ENCODE measurements at places on chromosomes 2 and 18.
A peak's percentile ranks its signal among the peaks of the same experiment; 100 is the strongest.

- no peak for DNase-seq
These were observed 78.1 kb upstream of the YWHAQ start for GRCh38 chr2:9708683-9709538.

- DNase-seq, result no peak
These were observed 339.8 kb upstream of the TCF4 start for GRCh38 chr18:55927831-55928230.

GRCh38 chr2:226031647-226032501, 632.4 kb downstream of the NYAP2 start:
- no peak for DNase-seq

DNA sequence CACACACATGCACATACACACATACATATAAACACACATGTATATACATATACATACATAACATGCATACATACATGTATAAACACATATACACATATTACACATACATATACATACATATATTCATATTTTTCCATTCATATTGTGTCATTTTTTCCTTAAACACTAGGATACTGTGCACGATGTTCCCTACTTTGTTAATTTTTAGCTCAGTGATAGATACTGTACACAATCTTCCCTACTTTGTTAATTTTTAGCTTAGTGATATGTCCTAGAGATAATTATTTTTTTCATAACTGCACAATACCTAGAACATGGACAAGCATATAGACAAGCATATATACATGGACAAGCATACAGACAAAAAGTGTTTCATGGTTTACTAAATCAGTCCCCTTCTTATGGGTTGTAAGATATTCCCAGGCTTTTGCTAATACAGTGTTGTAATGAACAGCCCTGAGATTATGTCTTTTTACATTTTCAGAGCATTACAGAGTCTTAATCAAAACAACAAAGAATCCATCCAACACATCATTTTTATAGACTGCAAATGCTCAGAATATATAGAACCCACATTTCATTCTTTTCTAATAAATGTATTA, 75.6 kb downstream of the PID1 start:
- DNase-seq, result no peak

- no peak for DNase-seq
These were observed 132.2 kb downstream of the FMNL2 start for GRCh38 chr2:152466980-152467676.

GRCh38 chr2:137976274-137976673, 12.0 kb downstream of the HNMT start:
- DNase-seq, result no peak

GRCh38 chr18:79798346-79798998, 734 bp downstream of the KCNG2 start:
- DNase-seq, result no peak

DNA sequence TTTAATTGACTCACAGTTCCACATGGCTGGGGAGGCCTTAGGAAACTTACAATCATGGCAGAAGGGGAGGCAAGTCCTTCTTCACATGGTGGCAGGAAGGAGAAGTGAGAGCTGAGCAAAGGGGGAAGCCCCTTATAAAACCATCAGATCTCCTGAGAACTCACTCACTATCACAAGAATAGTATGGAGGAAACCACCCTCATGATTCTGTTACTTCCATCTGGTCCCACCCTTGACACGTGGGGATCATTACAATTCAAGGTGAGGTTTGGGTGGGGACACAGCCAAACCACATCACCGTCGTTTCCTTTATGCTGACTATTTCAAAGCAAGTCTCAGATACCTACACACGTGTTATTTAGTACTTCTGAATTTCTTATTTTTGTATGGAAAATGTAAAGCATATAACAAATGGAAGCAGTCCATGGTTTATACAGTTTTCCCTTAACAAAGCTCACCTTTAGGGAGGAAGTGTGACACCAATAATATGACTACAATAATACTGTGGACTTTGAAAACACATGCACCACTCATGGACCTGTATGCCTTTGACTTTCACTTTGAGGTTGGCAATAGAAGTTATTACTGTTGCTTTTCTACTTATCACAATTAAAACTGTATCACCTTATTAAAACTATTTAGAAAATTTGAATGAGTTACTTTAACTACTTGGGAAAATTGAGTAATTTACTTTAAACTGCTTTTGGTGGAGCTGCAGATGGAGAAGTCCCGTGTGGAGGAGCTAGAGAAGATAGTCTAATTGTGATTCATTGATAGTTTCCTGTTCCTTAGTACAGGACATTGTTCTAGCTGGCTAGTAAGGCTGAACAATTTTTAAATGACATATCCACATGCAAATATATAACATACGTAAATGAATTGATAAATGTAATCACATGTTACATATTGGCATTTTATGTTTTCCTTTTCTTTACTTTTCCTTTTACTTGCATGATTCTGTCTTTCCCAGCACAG, 37.3 kb downstream of the MTCL1 start:
- DNase-seq, result peak; percentile 13

DNA sequence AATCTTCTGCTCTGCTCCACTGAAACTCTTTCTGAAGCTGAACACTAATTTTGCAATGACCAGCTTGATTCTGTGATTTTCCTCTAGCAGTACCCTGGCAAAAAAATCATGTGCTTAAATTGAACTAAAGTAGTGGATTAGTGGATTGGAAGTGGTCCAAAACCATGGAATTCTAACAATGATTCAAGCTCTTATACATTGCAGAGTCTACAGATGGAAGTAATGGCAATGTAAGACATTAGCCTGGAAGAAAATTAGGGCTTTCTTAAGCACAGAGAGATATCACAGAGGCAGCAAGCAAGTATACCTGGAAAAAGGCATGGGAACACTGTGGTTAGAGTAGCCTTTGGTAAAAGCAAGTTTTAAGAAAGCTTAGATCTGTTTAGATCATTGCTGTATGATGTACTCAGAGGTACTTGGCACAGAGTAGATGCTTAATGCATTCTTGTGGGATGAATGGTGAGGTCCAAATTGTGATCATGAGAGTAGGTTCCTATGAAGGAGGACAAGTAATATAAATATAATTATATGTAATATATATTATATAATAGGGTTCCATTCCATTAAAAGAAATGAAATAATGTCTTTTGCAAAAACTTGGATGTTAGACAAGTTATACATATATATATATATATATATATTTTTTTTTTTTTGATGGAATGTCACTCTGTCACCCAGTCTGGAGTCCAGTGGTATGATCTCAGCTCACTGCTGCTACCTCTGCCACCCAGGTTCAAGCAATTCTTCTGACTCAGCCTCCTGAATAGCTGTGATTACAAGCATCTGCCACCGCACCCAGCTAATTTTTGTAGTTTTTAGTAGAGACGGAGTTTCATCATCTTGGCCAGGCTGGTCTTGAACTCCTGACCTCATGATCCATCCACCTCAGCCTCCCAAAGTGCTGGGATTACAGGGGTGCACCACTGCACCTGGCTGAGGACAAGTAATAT, 172.2 kb upstream of the SCN7A start:
- DNase-seq, result no peak

DNA sequence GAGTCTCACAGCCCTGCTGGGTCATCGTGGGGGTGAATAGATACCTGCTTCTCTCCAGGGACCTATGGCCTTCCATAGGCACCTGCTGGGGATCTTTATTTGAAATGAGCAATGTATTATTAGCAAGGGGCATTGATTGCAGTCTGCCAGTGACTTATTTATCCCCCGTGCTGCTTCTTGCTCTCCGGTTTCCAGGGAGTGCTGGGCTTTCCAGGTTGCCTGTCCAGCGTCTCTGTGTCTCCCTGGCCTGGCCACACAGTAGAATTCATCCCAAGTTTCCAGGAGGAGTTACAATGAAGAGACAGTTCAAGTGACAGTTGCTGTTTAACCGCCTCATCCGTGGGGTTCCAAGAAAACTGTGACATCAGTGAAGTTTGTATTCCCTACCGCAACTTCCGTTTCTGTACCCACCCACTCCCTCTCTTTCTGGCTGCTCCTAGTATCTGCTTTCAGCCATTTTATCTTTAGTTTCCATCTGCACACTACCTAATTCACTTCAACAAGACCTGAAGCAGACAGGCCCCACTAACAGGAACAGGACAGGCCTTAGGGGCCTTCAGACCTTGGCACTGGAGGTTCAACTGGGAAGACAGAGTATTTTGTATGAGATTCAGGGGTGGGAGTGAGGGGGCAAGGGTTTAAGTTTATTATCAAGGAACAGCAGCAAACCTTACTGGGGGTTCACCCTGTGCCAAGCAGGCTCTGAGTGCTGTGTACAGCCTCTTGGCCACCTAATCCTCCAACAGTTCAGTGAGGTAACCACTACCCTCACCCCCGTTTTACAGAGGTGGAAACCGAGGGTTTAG, 134.8 kb downstream of the PRKCE start:
- no peak for DNase-seq

DNA sequence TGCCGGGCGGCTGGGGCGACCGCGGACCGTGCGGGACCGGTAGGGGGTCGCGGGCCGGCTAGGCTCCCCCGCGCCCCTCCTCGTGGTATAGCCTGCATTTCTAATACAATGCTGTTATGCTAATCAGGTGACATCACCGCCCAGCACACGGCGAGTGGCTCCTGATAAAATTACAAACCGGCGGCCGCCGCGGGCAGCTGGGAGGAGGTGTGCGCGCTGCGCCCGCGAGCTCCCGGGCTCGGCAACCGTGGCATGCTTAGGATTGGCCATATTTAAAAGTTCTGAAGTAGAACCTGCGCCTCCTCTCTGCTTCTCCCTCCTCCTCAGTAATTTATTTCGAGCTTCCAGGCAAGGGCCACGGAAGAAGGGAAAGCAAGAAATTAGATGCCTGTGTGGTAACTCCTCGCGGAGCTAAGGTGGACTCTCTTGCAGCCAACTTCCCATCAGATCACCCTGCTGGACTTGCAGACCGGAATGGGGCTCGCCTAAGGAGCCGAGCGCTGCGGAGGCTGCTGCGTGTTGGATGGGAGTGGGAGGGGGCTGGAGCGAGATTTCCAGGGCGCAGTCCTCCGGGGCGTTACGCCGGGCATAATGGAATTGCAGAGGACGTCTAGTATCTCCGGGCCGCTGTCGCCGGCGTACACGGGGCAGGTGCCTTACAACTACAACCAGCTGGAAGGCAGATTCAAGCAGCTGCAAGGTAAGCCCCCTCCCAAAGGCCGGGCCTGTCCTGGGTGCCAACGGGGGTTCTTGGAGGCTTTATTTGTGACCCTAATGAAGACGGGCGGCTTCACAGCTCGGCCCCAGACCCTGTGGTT, 102.3 kb downstream of the SPTBN1 start:
- peak; percentile 60 for DNase-seq

DNA sequence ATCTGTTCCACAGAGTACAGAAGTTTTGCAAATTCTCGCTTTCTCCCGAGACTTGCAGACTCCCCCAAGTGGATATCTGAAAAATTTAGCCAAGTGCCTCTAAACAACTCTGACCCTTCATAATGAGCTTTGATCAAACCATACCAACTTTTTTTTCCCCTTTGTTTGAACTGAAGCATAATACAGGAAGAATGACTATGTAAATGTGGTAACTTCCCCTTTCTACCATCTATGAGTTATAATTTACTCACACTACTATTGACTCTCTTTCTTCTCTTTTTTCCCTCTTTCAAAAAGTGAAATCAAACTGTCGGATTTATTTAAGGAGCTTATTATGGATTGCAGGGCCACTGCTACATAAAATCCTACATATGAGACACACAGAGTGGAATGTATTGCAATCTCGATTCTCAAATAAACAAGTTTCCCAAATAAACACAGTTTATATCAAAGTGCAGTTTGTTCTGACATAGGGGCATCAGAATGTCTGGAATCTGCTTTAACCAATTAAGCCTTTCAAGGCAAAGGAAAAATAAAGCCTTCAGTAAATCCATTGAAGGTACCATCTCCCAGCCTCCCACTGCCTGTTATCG, 1.4 kb upstream of the ZNF804A start:
- no peak for DNase-seq

DNA sequence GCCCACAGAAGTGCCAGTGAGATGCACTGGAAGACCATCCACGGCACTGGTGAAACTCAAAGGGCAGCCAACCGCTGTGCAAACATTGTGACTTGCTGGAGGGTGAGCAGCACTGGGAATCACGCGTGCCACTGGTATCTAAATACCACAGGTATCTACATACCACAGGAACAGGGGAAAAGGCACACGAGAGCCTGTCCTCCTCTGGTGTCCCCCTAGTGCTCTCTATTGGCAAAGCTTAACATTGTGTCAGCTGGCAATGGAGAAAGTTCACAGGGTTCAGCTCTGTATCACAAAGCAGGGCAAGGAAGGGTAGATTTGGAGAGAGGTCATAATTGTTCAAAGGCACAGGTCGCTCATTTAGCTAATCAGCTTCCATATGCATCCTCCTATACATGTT, 12.6 kb upstream of the SEC11C start:
- no peak for DNase-seq

GRCh38 chr2:114405247-114406116, 37.0 kb upstream of the DPP10 start:
- no peak for DNase-seq

- no peak for DNase-seq
These were observed 9.3 kb downstream of the RNF152 start for GRCh38 chr18:61883547-61883946.

DNA sequence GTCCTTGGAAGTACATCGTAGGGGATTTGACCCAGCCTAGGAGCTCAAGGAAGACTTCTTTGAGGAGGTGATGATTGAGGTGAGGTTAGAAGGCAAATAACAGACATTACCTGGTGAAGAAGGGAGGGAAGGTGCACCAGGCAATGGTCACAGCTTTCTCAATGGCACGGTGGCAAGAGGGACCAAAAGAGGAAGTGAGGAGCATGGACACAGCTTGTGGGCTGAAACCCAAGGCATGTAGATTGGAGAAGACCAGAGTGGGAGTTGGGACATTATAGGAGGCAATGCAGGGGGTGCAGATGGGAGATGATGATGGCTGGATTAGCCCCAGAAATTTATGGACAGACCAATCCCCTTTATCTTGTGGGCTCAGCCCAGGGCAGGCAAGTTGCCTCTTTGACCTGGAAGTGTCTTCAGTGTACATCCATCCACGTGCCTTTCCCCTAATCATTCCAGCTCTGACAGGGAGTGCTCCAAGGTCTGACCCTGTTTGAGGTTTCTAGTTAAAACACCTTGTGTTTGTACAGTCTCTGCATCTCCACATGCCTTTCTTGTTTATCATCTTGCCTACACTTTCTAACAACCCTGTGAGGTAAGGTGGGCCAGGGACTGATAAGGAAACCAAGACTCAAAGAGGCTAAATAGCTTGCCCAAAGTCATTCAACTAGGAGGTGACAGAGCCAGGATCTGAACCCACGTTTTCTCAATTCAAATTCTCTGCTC, 59.1 kb downstream of the NRP2 start:
- DNase-seq, result no peak

DNA sequence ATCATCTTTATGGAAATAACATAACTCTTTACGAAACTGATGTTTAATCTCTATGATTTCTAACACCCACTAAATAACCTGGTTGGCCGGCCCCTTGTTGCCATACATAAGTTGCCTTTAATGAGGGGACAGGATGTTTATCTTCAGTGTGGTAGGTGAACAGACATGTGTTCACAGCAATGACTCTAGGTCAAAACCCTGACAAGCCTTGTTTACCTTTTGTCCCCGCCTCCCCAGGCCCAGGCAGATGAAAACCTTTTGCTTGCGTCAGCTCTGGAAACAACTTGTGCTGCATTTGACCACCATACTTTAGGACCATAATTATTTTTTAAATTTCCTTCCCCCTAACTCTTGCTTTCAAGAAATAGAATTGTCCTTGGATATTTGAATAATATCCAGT, 2.9 kb upstream of the DSG4 start:
- DNase-seq, result no peak

GRCh38 chr2:3730646-3731045, 27.3 kb downstream of the DCDC2C start:
- no peak for DNase-seq

- DNase-seq, result no peak
These were observed 1.3 kb downstream of the PRPF40A start for GRCh38 chr2:152715854-152716428.
